Activated naive CD4-positive, alpha-beta T cell treated with anti-CD3 and anti-CD28 coated beads, Interleukin-2, amount 50 U/mL, for 16 hours (primary cell): ENCODE measurements at places on chromosomes 16 and 17.

DNA sequence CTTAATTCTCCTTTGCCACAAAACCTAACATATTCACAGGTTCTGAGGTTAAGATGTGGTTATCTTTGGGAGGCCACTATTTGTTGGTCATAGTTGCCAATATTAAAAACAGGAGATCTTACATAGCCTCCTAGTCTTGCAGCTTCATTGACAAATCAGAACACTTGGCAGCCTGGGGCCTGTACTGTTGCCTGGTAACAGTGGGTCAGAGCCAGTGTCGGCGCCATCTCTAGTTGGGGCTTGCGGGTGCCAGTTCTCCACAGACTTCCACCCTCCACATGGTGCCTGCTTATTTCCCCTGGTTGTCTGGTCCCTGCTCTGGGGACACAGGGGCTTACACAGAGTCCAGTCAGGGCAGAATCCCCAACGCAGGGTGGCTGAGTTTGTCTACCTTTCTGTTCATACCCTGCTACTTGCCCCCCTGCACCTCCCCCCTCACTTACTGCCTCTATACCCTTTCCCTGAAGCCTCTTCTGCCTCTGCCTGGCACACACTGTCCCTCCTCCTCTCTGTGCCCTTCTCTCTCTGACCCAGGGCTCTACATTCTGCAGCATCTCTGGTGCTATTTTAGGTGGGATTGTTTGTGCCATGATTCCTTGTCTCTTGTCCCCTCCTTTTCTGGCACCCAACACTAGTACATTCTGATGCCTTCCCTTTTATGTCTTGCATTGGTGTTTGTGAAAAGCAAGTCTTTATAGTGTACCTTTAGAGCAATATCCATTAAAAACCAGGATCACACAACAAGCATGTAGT, 13.4 kb downstream of the EPN2 start:
- DNase-seq, result no peak

DNA sequence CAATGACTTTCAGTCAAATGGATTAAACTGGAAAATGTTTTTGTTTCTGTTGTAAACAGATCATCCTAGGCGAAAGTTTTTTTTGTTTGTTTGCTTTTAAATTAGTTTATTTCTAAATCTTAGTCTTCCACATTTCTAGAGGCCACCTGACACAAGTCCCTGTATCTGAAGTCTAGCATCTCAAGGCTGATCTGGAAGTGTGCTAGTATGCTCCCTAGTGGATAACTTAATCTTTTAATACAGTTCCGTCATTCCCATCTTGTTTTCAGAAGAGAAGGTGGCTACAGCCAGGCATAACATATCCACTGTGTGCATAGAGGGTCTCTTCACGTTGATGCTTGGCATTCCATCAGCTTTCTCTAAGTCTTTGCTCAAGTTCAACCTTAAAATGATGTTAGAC, 7.6 kb downstream of the IFT20 start:
- DNase-seq, result no peak

DNA sequence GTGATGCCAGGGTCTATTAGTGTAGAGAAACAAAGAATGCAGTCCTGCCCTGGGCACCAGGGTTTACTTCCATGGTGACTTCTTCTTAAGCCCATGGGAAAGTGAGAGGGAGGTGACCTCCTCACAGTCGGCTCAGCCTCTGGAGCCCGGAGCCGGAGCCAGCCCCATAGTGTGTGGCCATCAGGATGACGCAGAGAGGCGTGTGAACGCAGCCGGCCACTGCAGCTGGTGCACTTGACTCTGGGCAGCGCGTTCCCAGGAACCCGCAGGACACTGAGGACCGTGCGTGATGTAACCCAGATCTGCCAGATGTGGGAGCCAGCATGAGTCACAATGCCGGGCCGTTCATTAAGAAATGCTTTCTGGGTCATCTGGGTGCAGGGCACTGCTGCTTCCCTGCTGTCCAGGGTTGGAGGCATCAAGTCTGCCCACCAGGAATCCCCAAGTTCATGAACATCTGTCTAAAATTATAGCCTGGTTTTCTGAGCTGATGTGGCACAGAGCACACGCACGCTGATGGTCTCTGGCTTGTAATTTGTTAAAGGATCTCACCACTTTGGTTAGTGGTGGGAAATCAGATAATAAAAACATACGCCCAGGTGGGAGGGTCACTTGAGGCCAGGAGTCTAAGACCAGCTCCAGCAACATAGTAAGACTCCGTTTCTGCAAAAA, 114.1 kb downstream of the PITPNC1 start:
- DNase-seq, result no peak

DNA sequence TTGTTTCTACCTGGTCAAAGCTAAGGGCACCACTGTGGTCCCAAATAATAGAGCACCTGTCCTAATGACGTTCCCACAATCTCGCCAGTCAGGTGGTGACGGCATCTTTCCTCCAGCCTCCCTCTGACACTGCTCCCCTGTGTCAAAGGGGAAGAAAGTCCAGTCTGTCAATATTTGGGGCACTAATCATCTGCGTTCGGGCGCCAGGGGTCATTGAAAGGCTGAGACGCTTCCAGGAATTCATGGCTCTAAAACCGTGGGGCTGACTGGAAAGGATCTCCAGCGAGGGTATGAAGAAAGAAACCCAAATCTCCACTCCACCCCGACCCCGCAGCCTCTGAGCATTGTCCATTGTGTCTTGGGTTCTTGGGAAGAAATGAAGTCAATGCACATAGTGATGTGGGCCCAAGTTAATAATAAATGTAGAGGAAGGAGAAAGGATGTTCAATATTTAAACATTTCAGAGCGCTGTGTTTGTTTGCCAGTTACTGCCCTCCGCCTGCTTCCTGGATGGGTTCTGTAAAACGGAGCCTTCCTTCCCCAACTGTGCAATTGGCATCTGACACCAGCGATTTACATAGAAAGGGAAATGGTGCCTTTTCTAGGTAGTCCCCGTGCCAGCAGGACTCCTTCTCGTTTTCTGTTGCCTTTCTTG, 103.2 kb downstream of the SOCS1 start:
- no peak for DNase-seq

GRCh38 chr17:61380836-61381525, 18.7 kb upstream of the TBX2 start:
- no peak for DNase-seq

GRCh38 chr17:48981927-48982539, 13.6 kb upstream of the GIP start:
- DNase-seq, result no peak

- DNase-seq, result no peak
These were observed 5.1 kb upstream of the DDX19A start for GRCh38 chr16:70341600-70341999.

- DNase-seq, result no peak
These were observed 207.1 kb downstream of the ZFHX3 start for GRCh38 chr16:72840631-72841381.

DNA sequence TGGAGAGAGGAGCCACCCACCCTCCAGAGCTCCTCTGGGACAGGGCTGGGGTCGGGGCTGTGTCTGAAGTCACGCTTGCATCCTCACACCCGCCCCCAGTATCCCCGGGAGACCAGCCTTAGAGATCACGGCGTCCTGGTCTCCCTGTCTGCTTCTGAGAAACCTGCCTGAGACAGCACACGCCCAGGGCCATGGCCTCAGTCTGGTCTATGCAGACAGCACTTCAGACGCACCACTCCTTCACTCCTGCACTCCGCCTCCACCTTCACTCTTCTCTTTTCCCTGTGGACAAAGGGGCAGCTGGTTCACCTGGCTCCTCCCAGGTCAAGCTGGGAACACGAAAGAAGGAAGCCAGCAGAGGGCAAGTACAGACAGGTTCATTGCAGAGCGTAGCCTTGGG, 248.0 kb upstream of the GSE1 start:
- no peak for DNase-seq

DNA sequence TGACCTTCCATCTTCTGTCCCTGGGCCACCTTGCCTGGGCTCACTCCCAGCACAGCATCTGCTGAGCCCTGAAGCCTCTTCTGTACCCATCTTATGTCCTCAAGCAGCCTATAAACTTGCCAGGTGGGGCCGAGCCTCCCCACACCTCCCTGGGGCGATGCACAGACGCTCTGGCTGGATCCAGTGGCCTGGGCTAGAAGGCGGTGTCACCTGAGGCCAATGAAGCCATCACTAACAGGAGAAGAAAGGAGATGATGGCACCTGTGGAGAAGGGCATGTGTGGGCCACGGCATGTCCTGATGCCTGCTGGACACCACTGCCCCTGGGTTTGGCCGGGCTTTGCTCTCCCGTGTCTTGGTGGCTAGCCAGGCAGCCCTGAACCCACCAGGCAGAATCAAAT, 45.5 kb downstream of the PEMT start:
- DNase-seq, result no peak

DNA sequence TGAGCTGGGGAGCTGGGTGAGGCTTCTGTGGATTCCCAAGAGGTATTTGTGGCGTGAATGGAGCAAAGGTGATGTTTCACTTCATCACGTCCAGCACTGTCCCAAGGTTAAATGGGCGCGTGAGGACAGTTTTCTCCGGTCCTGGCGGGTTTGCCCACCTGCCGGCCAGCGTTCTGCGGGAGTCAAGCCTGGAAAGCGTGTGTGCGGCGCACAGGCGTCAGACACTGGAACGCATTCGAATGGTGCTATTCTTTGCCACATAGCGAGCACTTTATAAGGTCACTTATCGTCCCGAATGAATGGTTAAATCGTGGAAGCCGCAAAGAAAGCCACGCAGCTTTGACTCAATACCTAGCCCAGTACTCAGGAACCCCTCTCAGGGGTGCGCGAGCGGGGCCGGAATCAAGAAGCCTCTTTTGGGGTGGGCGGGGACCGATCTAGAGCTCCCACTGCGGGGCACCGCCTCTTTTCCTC, 446 bp upstream of the PSMD11 start:
- DNase-seq, result no peak

DNA sequence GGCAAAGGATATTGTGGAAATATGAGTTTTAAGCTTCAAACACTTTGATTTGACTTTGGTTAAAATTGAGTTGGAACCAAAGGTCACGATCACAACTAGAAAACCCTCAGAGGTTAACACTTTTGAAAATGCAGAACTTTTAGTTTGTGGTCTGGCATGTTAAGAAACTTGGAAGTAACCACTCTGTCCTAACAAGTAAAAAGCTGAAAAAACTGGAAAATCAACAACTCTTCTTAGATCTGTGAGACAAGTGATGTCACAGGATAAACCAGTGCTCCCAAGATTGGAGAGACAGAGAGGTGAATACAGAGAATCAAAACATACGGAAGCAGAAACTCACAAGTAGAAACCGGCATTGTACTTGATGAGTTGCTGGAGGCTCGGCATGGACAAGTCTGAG, 17.4 kb downstream of the MFSD6L start:
- DNase-seq, result no peak
